Liver (tissue), 10 donors: ENCODE measurements at places on chromosomes 2 and 18.

GRCh38 chr2:202208526-202208925 is 29.9 kb downstream of the SUMO1 start:
- DNase-seq: no peak

GRCh38 chr18:31407649-31408048 is 31.1 kb downstream of the DSG4 start:
- no peak for DNase-seq

- no peak for DNase-seq
Measured at GRCh38 chr2:172288603-172289002, 138.8 kb upstream of the ITGA6 start.

- no peak for DNase-seq
Measured at GRCh38 chr18:58792086-58792485, 72.6 kb upstream of the ZNF532 start.

DNA sequence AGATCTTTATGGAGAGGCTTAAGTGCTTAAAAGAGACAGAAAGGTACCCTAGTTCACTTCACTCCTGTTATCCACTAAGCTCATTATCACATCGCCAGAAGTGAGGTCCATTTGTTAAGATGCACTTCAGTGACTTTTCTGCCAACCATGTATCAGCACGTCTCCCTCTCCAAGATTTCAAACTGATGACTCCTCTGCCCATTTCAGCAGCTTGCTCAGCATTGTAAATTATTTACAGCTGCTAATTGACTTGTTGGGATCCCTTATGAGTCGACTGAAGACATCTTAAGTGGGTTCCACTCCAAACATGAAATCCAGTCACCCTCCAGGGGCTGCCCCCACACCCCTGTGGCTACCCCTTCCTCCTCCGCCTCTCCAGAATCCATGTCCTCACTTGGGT is 37.3 kb downstream of the DIPK1C start:
- DNase-seq: no peak

GRCh38 chr2:128273469-128274081 is 45.1 kb downstream of the HS6ST1 start:
- DNase-seq: no peak

- DNase-seq: no peak
Measured at GRCh38 chr2:65292461-65293011, 64.9 kb downstream of the ACTR2 start.

GRCh38 chr2:164877169-164877568 is 35.5 kb upstream of the COBLL1 start:
- DNase-seq: no peak

GRCh38 chr2:165440367-165440766 is 29.1 kb upstream of the CSRNP3 start:
- no peak for DNase-seq

GRCh38 chr2:70626254-70626990 is 72.8 kb upstream of the TGFA start:
- DNase-seq: peak; percentile 55

GRCh38 chr2:207928079-207928478 is 97.2 kb downstream of the PLEKHM3 start:
- no peak for DNase-seq

GRCh38 chr2:127128445-127128904 is 21.5 kb upstream of the BIN1 start:
- no peak for DNase-seq

DNA sequence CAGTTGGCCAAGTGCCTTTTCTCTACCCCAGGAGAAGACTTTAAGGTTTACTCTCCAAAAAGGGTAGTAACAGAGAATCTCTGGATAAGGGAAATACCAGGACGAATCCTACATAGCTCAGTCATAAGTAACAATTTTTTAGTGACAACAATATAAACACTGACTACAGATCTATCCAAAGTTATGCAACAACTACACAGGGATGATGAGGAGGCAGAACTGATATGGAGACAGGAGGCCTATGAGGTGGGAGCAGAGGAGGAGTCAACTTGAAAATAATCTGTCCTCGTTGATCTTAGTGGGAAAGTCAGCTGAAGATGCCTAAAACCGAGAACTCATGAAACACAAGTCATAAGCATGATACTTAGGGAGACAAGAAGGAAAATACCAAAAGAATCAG is 40.2 kb downstream of the SLC35F5 start:
- no peak for DNase-seq

DNA sequence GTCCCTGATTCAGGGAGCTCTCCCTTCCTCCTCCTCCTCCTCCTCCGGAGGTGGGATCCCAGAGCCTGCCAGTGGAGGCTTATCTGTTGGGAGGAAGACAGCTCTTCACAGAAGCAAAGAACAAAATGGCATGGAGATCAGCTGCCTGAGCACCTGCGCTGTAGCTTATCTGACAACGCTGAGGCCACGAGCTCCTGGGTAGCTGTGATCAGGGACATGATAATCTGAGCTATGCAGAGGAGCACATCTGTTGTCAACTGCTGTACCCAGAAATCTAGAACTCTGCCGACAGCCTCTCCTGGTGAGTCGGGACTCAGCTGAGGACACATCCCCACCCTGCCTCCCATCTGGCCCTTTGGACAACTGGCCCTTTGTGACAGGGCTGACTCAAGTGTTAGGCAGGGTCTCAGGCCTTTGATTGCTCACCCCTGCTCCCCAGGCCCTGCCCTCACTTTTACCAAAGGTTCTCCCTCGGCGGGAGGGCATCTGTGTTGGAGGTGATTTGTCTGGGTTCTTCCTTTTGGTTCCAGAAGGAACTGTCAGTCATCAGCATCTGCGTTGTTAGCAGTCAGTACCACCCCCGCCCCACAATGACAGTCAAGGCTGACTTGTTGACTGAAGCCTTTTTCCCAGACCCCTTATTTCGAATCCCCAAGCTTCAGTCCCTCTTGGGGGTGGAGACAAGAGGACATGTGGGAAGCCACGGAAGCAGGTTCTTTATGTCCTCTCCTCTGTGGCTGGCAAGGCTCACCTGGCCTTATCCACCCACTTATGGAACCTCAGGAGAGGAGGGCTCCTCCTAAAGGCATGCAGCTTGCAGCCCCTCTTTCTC is 5.9 kb upstream of the CNNM3 start:
- DNase-seq: no peak

DNA sequence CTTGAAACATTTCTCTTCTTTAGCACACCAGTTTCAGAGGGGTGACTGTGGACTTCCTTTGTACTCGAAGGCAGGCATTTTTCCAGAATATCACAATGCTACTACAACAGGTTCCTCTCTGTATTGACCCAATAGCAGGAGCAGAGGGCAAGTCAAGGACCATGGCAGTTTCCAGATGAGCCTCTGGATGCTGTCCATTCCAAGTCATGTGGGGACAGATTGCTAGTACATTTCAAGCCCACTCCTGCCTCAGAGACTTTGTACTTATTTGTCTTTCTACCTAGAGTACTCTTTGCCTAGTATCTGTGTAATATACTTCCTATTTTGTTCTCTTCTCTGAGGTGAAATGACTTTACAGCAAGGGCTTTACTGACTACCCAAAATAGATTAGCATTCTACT is 373.9 kb downstream of the PIK3C3 start:
- DNase-seq: no peak

- no peak for DNase-seq
Measured at GRCh38 chr18:853471-853870, 41.4 kb upstream of the YES1 start.

- DNase-seq: no peak
Measured at GRCh38 chr2:138640921-138641676, 139.1 kb downstream of the NXPH2 start.

GRCh38 chr18:56889621-56890020 is 238.5 kb downstream of the WDR7 start:
- no peak for DNase-seq

DNA sequence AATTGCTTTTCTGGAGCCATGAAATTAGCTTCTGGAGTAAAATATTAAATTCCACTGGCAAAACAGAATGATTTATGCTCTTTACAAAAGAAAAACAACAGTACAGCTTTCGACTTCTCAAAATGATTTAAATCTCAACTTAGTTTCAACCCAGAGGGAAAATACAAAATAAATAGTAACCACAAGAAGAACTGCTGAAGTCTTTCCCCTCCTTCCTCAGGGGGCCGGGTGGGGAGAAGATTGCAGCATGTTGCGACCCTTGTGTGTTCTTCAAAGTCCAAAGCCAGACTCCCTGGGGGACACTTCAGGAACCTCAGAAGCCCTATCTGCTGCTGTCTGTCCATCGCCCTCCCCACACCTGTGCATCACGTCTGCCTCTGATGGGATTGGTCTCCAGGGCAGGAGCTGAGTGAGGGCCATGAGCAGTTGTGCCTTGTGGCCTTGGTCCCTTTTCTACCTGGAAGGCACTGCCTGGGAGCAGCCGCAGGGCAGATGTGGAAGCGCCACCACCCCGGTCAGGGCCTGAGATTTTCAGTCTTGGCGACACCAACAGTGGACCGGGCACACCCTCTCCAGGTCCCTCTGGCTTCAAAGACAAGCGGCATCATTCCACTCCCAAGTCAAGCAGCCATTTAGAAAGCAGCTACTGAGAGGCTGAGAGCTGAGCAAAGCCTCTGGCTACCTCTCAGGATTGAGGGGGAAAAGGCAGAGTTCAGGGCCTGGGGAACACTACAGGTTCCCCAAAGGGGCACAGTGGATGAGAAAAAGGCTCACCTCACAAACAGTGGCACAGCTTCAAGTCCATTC is 210.1 kb upstream of the RAB6C start:
- DNase-seq: peak; percentile 20

DNA sequence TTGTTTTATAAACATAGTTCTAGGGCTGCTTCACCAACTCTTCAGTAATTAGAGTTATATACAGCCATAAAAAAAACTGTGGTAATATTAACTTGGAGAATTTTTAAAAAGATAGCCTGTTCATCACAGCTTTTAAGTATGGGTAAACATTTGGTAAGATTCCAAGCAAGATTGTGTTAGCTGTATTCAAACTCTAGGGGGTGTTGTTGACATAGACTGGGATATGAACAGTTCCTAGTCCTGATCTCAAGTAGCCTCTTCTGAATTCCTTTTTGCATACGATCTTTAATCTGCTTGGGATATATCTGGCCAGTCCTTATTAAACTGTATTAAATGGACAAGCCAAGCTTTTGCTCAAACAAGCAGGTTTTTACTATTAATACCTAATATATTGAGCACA is 13.4 kb downstream of the NOP58 start:
- DNase-seq: no peak

DNA sequence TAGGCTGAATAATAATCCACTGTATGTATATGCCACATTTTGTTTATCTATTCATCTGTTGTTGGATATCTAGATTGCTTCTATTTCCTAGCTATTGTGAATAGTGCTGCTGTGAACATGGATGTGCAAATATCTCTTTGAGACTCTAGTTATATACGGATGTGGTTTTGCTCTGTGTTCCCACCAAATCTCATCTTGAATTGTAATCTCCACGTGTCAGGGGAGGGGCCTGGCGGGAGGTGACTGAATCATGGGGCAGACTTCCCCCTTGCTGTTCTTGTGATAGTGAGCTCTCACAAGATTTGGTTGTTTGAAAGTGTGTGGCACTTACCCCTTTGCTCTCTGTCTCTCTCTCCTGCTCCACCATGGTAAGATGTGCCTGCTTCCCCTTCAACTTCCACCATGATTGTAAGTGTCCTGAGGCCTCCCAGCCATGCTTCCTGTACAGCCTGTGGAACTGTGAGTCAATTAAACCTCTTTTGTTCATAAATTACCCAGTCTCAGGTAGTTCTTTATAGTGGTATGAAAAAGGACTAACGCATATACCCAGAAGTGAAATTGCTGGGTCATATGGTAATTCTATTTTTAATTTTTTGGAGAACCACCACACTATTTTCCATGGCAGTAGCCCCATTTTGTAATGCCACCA is 86.1 kb upstream of the UPP2 start:
- DNase-seq: no peak

GRCh38 chr2:25380586-25381375 is 39.1 kb upstream of the DNMT3A start:
- peak; percentile 30 for DNase-seq

GRCh38 chr2:144912206-144912605 is 392.3 kb upstream of the ZEB2 start:
- DNase-seq: no peak

- DNase-seq: no peak
Measured at GRCh38 chr2:141957827-141958450, 172.9 kb downstream of the LRP1B start.

DNA sequence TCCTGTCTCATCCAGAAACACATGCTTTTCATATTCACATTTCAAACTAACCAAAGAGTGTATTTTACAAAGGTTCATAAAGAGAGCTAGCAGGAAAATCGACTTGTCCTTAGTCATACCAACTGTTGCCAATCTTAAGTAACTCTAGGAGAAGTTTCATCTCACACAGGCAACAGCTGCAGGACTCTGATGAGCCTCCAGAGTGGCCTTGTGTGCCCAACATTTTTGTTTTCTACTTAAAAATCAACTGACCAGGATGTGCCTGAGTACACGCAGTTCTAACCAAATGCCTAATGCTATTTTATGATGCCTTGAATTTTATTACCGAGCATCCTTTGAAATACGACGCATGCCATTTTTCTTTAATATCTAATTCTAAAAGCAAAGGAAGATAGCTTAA is 595.9 kb upstream of the LRRTM4 start:
- DNase-seq: no peak

- no peak for DNase-seq
Measured at GRCh38 chr2:226320076-226320948, 479.3 kb downstream of the IRS1 start.

DNA sequence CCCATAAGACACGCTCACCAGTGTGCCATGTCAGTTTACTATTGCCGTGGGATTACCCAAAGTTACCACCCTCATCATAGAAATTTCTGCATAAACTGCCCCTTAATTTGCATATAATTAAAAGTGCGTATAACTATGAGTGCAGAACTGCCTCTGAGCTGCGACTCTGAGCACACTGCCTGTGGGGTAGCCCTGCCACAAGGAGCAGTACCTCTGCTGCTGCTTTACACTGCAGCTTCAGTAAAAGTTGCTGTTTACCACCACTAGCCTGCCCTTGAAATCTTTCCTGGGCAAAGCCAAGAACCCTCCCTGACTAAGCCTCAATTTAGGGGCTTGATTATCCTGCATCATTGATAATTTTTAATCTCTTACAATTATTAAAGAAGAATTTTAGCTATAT is 213.9 kb upstream of the MAP2 start:
- DNase-seq: no peak

- no peak for DNase-seq
Measured at GRCh38 chr2:174138161-174138560, 110.2 kb downstream of the OLA1 start.

DNA sequence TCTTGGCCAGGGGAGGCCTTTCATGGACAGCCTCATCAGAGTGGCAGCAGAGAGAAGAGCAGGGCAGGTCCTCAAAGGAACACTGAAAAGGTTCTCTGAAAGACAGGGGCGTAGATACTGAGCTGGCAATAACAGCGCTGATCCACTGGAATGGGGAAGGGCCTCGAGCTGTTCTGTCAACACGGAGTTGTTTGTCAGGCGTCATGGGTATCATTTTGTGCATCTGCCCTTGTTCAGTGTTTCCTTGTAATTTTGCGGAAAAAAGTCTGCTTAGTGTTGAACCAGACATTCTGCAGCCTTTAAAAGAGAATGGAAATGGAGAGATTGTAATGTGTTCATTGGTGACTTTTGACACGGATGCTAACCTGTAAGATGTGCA is 21.5 kb downstream of the AGAP1 start:
- DNase-seq: no peak

DNA sequence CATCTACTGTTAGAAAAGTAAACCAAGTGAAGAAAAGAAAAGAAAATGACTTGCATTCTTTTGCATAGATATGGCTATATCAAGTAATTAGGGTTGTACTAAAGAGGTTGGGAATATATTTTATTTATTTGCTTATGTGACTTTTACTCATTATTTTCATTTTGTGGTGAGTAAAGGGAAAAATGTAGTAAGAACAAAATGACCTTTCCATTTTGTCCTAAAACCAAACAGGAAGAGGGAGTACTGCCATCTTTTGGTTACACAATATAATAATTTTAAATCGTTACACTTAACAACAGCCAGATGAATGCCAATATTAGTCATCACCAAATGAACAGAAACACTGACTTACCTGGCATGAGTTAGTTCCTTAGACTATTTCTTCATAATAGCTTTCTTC is 47.3 kb upstream of the NDUFV2 start:
- no peak for DNase-seq
